ENCODE measurements at places on chromosomes 5 and 9.

- no peak for DNase-seq
Observed at GRCh38 chr5:132207778-132208177, 19.9 kb downstream of the P4HA2 start.

GRCh38 chr5:115324021-115324420 lies 27.6 kb upstream of the CCDC112 start:
- no peak for DNase-seq

GRCh38 chr5:140429724-140430123 lies 28.1 kb downstream of the ANKHD1 start:
- DNase-seq = no peak

GRCh38 chr5:136598802-136599404 lies 233.6 kb upstream of the TRPC7 start:
- DNase-seq = no peak

DNA sequence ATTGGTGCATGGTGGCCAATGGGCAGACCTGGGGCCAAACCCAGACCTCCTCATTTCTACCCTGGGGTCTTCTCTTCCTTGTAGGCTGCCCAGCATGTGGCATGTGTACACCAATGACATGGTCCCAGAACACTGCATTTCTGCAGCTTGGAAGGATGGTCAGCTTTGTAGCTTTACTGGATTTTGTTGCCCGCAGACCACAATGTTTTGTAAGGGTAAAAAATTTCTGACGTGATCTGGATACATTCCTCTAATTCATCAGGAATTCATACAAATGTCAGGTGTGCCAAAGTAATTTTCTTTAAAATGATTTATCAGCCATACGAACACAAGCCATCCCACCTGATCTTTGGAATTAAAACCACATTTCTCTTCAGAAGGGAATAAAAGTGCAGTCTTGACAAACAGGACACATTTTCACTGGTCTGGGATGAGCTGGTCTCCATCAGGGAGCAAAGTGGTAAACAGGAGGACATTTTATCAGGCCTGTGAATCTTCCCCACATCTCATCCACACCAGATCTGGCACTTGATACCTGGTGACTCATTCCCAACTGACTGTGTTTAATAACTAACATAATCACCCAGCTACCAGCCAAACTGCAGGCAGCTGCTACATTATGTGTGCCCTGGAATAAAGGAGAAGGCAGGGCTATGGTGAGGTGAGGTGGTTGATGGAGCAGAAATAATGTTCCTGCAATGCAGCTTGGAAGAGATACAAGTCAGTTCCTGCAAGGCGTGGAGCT lies 103.9 kb downstream of the SPOCK1 start:
- DNase-seq = no peak

GRCh38 chr5:128328446-128328845 lies 209.6 kb downstream of the FBN2 start:
- no peak for DNase-seq

GRCh38 chr5:123754908-123755307 lies 242.9 kb downstream of the CSNK1G3 start:
- DNase-seq = no peak

GRCh38 chr9:95528908-95529502 lies 12.2 kb upstream of the PTCH1 start:
- no peak for DNase-seq

DNA sequence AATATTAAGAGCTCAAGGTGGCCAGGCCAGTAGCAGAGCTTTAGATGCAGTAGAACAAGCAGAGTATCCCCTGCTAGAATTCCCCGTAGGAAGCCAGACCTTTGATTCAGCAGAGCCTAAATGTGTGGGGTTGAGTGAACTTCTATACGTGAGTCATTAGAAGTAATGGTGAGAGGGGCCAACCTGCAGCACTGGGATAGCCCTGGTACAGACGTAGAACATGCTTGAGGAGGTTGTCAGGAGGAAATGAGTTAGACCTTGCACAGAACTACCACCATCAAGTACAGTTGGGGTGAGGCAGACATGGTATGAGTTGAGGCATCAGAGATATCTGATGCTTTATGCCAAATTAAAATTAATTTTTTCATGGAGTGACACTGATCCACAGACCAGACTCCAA lies 42.0 kb downstream of the PDCD1LG2 start:
- DNase-seq = no peak

DNA sequence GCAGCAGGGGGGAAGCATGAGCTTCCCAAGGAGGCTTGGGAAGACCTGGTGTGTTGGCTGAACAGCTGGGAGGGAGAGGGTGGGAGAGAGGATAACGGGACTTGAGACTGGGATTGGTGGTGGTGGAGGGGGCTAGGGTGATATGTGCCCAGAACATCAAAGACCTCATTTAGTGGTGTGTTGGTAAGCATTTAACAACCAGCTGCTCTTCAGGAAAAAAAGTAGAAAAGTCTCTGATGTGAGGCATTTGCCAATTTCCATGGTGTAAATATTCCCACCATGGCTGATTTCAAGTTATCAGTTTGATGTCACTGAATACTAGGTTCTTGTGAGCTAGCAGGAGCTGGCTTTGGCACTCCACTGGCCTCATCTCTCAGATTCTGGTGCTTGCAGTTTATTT lies 170.8 kb downstream of the MACROH2A1 start:
- DNase-seq = no peak

GRCh38 chr9:133238272-133238850 lies 29.3 kb upstream of the OBP2B start:
- DNase-seq = no peak

DNA sequence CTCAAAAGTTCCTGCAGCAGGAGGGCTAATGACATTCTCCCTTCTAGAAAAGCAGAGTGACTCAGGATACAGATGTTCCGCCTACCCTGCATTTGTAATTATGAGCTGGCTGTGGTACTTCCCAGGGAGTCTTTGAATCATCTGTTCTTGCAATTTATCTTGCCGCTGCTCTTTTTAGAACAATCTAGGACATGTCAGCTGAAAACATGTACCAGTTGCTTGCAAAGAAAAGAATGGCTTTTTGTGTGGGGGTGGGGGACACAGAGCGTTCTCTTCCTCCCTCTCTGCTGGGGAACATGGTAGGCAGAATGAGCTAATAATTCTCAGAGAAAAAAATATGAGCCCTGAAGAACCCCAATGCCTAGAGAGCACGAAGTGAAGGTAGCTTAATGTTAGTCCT lies 51.7 kb upstream of the TUT7 start:
- no peak for DNase-seq

DNA sequence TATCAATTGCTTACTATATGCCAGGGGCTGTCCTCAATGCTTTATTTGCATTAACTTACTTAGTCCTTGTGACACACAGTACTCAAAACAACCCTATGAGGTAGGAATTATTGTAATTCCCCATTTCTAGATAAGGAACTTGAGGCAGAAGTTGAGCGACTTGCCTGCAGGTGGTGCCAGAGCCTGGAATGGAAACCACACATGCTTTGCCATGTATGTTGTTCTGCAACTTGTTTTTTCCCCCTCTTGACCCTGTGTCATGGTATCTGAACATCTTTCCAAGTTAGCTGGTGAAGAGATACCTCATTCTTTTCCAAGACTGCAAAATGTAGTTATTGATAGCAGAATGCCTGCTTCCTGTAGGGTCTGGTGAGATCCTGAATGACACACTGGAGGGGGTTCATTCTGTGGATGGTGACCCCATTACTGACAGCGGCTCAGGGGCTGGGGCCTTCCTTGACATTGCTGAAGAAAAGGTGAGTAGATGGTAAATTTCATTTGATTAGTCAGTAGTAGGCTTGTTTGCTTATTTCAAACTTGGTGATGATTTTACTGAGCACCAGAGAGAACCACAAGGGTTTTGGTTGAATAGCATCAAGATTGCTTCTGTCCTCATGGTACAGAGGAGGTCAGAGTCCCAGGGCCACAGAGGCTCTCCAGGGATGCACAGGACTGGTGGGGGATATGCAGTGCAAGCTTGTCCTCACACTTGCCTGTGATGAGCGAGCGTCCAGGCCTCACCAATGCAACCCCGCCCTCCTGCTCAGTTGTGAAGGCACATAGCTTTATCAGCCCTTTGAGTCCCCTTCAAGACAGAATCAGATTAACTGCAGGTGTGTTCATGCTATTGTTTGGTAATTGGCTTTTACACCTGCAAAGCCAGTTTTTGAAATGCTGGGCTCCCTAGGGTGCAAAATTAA lies 57.0 kb downstream of the COL15A1 start:
- DNase-seq = no peak

DNA sequence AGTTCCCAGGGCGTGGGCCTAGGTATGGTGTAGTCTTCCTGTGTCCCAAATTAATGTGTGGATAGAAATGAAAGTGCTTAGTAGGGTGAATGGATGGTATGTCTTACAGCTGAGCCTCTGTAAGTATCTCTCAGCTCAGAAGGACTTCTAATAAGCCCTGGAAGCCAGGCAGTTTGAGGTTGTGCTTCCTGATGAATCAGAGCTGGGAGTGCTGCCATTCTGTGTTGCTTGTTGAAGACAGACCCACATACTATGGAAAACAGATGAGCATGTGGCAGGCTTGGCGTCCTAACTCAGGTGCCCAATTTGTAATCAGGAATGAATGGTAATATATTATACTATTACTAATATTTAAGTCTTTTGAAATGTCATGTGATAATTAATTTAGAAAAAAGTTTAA lies 69.8 kb downstream of the CMYA5 start:
- no peak for DNase-seq

DNA sequence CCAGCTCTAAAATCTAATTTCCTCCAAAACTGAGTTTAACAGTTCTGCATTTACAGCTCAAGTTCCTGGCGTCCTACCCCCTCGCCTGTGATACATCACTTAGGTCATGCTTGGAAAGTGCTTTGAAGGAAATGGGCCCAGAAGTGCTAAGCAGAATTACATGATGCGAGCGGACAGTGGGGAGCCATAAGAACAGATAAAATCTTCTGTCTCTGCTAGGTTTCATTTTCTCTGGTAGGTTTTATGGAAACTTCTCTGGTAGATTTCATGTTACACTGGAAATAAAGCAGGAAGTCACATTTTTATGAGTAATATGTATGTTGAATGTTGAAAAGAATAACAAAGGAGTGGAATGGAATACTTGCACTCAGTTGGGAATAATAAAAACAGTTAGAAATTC lies 138.3 kb downstream of the ZDHHC21 start:
- no peak for DNase-seq

DNA sequence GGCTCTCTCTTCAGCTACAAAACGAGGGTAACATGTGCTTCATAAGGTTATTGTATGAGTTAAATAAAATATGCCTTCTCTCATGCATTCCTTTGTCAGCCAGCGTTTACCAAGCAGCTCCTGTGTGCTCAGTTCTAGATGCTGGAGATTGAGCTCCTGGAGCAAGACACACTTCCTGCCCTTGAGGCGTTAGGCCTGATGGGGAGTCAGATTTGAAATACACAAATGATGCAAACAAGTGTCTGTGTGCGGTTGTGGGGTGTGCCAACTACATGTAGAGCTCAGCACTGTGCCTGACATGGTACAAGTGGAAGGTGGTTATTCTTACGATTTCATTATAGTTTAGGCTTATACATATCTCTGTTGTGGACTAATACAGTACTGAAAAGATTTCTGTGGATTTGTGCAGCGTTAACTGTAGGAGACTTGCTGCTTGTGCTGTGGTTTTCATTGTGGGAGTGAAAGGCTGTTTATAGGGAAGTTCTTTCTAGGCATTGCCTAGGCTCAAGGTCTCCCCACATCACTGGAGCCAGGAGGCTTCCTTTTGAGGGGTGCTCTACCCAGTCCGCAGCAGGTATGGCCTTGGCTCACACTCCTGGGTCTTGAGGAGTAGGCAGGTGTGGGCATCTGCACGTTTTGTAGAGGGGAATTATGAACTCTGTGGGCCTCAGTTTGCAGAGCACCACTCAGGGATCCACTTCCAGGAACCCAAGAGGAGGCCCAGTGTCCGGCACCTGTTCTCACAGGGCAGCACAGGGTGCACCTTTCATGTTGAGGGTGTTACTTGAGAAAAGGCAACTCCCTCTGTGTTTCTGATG lies 39.8 kb upstream of the ANGPTL2 start:
- no peak for DNase-seq

DNA sequence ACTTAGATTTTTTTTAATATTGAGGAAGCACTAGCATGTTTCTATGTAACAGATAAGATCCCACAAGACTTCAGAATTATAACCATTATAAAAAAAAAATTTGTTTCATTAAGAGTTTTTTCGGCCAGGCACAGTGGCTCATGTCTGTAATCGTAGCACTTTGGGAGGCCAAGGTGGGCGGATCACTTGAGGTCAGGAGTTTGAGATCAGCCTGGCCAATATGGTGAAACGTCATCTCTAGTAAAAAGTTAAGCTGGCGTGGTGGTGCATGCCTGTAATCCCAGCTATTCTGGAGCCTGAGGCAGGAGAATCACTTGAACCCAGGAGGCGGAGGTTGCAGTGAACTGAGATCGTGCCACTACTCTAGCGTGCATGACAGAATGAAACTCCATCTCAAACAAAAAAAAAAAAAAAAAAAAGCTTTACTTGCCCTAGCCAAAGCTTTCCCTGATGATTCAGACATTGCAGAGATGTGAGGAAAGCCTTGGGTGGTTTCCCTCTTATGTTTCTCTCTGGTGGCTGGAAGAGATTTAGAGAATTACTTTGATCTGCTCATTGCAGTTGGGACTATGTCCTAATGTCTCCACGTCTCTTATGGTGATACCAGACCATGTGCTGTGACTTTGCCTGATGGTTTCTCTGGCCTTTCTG lies 65.4 kb downstream of the EGFLAM start:
- DNase-seq = no peak

DNA sequence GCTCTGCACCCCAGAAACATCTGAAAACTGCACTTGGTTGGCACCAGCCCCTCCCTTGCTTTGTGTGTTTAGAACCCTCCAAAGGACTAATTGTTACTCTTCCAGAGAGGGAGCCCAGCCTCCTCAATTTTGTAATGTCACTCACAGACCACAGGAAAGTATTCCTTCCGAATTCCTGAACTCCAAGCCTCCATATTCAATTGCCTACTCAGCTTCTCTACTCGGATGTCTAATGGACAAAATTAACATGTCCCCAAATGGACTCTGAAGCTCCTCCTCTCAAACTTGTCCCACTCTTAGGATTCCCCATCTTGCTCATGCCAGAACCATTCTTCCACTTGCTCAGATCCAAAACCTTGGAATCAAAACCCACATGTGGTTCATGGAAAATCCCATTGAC lies 3.9 kb upstream of the TMEM171 start:
- no peak for DNase-seq

DNA sequence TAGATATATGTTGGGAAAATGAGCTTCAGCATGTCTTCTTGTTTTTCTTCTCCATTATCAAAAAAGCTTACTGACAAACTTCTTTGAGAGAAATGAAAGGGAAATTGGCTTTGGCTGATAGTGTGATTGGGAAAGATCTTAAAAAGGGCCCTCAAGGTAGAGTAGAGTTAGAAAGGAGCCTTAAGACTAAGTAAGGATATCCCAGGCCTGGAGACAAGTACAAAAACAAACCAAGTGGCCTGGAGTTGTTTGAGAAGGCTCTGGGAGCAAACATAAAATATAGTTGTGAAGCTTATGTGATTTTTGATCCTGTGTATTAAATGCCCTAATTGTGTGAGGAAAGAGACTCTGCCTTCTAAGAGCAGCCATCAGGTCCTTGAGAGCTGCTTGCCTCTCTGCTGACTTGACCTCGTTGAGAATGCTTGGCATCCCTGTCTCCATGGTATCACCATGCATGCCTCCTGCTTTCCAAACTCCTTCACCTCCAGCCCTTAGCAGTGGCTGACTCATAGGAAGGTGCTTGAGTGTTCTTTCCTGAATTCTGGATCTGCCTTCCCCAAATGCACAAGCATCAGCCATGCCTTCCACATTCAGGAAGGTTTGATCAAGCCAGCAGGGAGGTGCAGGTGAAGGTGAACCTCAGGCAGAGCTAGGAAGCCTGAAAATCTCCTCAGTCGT lies 78.9 kb downstream of the SMARCA2 start:
- no peak for DNase-seq

- no peak for DNase-seq
Observed at GRCh38 chr5:76175821-76176403, 92.7 kb downstream of the SV2C start.

- DNase-seq = no peak
Observed at GRCh38 chr5:137563646-137564397, 64.7 kb upstream of the SPOCK1 start.
